ENCODE measurements at places on chromosomes 2 and 18. TPM values are rescaled to one million over a fixed set of nuclear protein-coding genes. Genes with fewer than 3 reads are reported as not detected.

- DNase-seq = no peak
Observed at GRCh38 chr2:164813535-164813934, 28.1 kb downstream of the COBLL1 start.

The CROCC2 gene
- total RNA-seq = not detected

- DNase-seq = peak; percentile 23
Observed at GRCh38 chr2:159226059-159226461, 60.4 kb downstream of the WDSUB1 start.

DNA sequence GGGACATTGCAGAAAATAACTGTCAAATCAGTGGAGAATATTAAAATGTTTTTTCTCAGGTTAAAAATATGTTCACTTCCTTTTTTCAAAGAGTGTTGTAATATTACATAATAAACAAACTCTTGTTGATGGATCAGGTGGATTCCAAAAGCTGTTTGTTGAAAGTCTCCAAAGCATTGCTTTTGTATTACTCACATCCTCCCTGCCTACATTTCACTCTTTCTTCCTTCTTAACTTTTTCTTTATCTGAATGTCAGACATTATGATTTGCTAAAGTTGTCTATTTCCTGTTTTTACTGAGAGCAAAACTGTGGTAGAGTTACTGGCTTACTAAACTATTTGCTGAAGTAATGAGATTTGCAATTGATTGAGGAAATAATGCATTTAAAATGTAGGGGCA, 92.1 kb downstream of the CDH19 start:
- peak; percentile 19 for DNase-seq

GRCh38 chr2:64359171-64359891, 94.6 kb upstream of the LGALSL start:
- DNase-seq = no peak

The MARCO gene
- total RNA-seq = not detected

GRCh38 chr18:70463085-70463484, 174.2 kb downstream of the SOCS6 start:
- DNase-seq = no peak

The TDRD15 gene
- not detected for total RNA-seq

The SUCLG1 gene
- 41.4 TPM for total RNA-seq

The LYPD6 gene
- total RNA-seq = 12.2 TPM

- DNase-seq = no peak
Observed at GRCh38 chr2:134659724-134660123, 59.1 kb downstream of the TMEM163 start.

The MALL gene
- total RNA-seq = 61.6 TPM

DNA sequence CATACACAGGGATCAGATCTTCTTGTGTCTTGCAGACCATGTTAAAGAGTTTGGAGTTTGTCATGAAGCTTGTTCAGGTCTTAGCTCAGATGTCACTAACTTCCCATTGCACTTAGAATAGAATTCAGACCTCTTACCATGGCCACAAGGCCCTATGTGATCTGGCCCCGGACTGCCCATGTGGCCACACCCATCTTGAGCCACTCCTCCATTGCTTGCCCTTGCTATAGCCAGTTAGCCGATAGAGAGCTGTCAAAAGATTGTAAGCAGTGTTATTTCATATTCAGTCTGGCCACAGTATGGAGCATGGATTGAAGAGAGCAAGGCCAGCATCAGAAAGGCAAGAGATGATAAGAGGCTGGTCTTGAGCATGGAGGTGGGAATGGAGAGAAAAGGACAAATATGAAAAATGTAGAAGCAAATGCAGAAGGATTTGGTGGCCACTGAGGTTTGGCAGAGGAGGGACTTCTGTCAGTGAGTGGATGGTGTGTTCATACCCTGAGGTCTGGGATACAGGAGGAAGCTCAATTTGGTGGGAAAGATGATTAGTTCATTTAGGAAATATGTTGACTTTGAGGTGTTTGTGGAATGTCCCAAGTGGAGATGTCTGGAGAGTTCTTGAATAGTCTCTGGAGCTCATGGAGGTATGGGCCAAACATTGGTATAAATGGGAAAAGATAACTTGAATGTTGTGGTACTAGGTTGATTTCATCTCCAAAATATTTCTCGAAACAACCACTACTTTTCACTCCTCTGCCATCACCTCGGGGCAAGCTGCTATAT, 10.6 kb downstream of the DGUOK start:
- DNase-seq = no peak

GRCh38 chr2:199668645-199669044, 182.3 kb downstream of the FTCDNL1 start:
- no peak for DNase-seq

GRCh38 chr18:74497324-74497676, 1.1 kb downstream of the CNDP2 start:
- DNase-seq = no peak

The ZAP70 gene
- not detected for total RNA-seq

DNA sequence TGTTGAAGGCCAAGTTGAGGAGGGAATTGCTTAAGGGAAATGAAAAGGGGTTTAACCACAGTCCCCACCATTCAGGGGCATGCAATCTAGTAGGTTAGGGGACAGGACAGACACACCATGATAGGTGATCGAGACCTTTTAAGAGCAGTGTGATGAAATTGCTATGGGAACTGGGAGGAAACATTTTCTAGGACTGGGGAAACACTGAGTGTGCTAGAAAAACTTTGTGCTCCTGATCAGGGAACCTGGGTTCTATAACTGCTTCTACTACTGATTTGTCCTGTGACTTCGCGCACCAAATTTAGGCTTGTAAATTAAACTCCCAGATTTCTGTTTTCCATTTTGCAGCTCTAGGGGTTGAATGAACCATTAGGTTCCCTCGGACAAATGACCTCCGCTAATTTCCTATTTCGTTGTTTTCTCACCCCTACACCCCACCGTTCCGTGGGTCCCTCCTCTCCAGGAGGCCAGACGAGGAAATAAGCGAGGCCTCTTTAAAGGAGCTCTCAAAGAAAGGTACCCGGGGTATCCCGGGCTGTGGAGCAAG, 371 bp upstream of the LCLAT1 start:
- DNase-seq = no peak

GRCh38 chr2:206853915-206854314, 85.4 kb upstream of the CPO start:
- no peak for DNase-seq

The TMEM17 gene
- total RNA-seq = 5.8 TPM

The DAPL1 gene
- total RNA-seq = not detected

DNA sequence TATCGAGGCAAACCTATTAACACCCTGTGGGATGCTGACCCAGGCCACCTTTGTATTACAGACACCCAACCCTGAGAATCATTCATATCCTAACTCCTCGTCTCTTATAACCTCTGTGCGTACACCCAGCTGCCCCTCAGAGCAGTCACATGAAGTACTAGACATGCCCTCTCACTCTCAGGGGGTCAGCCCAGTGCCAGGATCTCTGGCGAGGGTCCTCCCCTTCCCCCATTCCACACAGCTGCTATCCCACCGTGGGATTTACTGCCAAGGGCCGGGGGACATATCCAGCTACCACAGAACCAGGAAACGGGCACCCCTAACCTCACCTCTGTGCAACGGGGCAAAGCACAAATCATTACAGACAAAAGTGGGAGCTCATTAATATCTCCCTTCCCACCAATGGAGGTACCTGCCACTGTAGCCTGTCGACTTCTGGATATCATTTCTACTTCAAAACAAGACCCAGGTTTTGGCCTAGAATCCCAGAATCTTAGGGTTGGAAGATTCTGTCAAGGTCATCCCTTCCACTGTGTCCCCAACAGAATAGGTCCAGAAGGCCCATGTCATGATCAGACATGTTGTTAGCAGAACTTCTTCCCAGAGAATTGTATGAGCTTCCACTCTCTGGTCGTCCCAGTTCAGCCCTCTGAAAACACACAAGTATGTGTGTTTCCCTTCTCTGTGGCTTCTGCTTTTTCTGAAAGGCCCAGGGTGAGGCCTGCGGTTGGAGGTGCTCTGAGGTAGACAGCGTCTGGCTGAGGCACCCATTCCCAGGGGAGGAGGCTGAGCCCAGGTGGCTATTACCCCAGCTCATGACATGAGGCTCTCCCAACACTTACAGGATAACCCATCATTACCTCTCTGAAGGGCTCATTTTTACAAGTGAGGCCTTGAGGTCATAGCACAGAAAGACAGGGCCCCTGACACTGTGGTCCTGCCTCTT, 1.7 kb downstream of the TMBIM1 start:
- no peak for DNase-seq

DNA sequence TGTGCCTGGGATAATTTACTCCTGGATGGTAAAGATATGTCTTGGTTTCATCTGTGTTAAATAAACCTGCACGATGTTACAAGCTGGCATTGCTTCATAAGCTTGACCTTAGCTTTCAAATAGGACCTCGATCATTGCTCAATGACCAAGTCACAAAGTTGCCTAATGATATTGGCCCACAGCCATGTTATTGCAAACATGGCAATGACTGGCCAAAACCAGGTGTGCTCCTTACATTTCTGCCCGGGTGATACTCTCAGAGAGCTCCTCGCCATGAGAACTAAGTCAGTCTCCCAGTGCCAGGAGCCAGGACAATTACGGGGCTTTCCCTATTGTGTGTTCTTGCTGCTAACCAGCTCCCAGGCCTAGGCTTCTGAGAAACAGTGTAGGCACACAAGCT, 72.5 kb upstream of the CYP1B1 start:
- peak; percentile 76 for DNase-seq

The C1QL2 gene
- not detected for total RNA-seq

- DNase-seq = no peak
Observed at GRCh38 chr2:165192729-165193128, 11.1 kb downstream of the SCN3A start.

The ALLC gene
- not detected for total RNA-seq

GRCh38 chr2:126826491-126826890, 72.2 kb upstream of the TEX51 start:
- DNase-seq = no peak

The FKBP1B gene
- 8.2 TPM for total RNA-seq

- peak; percentile 66 for DNase-seq
Observed at GRCh38 chr2:219736209-219736608, 108.8 kb downstream of the SLC4A3 start.

The MDH1B gene
- total RNA-seq = 5.2 TPM

DNA sequence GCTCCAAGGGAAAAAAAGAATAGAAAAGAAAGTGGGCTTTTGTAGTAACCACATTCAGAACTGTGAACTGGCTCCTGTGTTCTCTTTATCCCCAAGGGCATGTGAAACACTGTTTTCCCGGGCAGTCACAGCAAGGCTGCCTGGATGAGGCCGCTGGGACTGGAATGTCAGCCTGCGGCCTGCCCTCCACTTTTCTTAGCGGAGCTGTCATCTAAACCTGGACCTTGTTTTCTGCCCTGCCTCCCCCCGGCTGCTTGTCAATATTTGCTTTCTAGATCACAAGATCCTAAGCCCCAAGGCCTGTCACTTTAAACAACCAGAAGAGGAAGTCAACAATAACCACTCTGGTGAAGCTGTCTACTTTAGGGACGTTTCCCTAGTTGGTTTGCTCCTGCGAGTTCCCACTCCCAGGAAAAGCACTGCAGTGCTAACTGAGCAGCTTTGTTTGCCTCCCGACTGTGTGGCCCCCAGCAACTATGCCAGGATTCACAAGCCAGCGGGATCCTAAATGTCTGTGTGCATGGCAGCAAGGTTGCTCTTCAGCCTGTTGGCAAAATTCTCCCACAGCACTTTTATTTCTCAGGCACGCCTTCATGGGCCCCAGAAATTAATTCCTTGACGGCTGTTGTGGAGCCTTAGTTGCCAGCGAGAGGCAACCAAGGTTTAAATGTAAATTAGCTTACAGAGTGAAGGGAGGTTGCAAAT, 30.6 kb downstream of the SOWAHC start:
- no peak for DNase-seq

- peak; percentile 1 for DNase-seq
Observed at GRCh38 chr2:240662681-240663080, 20.0 kb downstream of the AQP12B start.

DNA sequence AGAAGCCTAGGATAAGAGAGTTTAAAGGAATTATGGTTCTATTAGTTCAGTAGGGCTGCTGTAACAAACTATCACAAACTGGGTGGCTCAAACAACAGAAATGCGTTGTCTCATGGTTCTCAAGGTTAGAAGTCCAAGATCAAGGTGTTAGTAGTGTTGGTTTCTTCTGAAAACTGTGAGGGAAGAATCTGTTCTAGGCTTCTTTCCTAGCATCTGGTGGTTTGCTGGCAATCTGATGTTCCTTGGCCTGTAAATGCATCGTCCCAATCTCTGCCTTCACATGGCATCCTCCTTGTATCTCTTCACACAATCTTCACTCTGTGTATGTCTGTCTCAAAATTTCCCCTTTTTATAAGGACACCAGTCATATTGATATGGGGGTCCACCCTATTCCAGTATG, 76.3 kb downstream of the MDH1 start:
- no peak for DNase-seq

DNA sequence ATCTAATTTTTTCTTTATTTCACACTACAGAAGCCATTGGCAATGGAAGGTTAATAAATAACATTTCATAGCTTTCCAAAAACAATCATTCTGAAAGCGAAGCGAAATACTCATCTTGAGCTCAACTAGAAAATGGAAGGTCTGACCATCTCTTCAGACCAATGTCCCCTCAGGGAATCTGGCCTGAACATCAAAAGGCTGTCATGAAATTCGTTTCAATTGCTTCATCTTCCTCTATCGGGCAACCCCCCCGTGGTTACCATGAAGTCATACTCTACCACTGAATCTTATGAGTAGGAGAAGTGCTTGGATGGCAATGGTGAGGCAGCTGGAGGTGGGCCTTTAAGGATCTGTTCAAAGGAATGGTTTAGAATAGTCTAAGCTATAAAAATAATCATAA, 22.9 kb upstream of the CYTIP start:
- no peak for DNase-seq

The PMAIP1 gene
- total RNA-seq = 2.7 TPM

- no peak for DNase-seq
Observed at GRCh38 chr2:207135801-207136457, 29.8 kb downstream of the KLF7 start.

GRCh38 chr2:229422063-229422462, 151.0 kb upstream of the PID1 start:
- DNase-seq = no peak

DNA sequence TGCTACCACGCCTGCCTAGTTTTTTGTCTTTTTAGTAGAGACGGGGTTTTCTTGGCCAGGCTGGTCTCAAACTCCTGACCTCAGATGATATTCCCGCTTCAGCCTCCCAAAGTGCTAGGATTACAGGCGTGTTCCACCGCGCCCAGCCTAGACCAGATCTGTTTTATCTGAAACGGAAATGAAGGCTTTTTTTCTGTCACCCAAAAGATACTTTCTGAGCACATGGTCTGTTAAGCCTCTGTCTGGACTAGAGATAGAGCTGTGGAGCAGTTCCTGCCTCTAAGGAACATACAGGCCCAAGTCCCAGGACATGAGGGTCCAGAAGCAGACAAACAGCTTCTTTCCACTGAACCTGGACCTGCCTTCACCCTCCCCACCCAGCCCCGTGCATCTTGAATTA, 43.6 kb upstream of the PTMA start:
- DNase-seq = no peak

GRCh38 chr2:227473122-227473461, 1.1 kb downstream of the AGFG1 start:
- no peak for DNase-seq

Measured in Caki2 (cell line).